ENCODE measurements at places on chromosomes 6 and 20. TPM values are rescaled to one million over a fixed set of nuclear protein-coding genes. Genes with fewer than 3 reads are reported as not detected.

GRCh38 chr6:147909640-147910039 is 401.1 kb downstream of the SAMD5 start:
- no peak for DNase-seq

DNA sequence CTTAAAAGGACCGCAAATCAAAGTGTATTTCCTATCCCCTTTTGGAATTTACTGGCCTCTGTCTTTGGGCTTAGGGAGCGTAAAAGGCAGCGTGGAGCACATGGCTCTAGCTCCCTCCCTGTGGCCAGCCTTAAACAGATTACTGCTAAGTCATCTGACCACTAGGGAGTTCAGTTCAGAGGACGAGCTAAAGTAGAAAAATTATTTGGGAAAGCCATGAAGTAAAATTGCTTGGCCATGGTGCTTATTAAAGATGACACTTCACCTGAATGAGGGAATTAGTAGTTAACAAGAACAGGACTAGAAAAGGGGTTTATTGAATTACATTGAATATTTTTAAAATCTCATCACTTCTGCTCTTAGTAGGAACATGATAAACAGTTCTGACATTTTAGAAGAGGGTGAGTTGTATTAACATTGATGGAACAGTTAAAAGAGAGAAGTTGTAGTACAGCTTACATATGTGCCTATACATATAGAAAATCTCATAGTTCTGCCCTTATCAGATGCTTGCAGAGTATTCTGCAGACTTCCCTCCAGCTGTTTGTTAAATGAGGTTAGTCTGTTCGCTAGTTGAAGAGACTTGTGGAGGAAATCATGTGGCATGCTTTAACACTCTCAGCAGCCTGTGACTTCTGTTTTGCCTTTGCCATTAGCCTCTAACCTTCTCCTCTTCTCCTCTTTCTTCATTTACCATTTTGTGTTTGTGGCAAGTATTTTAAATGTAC is 31.2 kb upstream of the MAPK13 start:
- no peak for DNase-seq

- DNase-seq, result no peak
Observed at GRCh38 chr6:72724545-72724944, 102.7 kb downstream of the KCNQ5 start.

GRCh38 chr6:150333585-150333941 is 35.2 kb upstream of the IYD start:
- DNase-seq, result no peak

DNA sequence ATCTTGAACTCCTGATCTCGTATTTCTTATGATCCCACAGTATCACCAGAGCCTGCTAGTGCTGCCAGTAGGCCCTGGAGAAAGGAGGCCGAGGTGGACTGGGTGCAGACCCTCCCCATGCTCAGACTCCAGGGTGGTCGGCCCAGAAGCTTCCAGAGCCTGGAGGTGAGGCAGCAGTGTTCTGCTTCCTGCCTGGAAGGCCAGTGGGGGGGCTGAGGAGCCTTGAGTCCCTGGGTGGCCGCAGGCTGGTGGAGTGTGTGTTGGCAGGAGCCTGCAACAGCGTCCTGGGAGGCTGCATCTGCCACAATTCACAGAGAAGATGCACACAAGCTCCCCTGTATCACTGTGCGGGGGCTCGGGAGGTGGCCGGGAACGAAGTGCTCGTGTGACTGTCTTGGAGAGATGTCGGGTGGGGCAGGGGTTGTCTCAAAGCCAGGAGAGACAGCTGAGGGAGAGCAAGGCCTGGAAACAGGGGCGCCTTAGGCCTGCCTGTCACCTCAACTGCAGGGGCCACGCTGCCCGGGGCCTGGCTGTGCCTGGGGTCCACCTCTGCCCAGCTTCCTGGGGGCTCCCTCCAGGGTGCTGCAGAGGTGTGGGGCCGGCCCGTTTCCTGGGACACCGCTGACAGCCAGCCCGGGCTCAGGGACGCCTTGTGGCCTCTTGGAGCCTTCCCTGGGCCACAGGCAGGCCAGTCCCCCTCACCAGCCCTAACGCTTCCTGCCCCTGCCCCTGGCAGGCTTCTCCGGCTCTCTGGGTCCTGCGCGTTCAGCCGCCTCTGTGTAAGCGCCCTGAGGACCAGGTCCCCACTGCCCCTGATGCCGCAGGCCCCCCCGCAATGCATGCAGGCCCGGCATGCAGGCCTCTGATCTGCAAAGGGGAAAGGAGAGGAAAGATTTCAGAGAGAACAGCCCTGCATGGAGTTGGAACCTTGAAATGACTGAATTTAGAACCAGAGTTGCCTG is 24.2 kb upstream of the MAS1 start:
- no peak for DNase-seq

DNA sequence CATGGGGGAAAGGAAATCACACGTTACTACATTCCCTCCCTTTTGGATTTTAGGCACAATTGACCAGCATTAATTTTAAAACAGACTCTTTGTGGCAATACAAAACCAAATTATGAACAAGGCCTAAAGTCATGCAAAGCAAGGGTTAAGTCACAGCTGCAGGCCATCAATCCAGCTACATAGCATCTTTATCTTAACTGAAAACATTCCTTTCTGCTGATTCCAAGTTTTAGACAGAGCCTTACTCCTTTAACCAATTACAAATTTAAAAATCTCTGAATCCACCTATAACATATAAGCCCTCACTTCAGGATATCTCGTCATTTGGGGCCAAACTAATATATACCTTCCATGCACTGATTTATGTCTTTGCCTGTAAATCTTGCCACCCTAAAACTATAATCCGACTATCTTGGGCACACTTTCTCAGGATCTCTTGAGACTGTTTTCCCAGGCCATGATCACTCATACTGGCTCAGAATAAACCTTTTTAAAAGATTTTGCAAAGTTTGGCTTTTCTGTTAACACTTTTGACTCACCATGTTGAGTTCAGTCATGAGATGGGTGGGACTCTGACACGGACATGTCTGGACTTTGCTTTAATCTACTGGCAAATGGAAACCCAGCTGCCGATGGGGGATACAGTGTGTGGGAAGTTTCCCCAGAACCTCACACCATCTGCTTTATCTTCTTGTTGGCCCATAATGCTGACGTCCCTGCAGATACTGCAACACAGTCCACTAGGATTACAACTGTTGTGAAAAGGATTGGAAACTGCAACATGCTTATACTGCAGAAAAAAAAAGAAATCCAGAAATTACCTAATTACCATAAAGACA is 757.0 kb downstream of the PTPRT start:
- peak; percentile 77 for DNase-seq

DNA sequence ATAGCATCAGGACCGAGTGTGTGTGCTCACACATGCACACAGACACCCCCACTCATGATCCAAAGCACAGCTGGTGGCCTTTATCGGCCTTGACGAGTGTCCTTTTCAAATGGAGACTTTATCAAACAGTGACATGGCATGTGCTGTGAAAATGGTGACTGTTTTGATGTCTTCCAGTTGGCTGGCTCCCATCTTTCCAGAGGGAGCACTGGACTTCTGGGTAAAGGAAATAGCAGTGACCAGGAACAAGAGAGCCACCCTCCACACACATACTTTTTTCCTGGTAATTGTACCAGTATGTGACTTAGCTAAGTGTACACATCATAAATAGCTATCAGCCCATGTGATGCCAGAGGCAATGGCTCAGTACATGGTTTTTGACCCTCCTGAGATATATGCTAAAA is 52.7 kb downstream of the ZDHHC14 start:
- no peak for DNase-seq

DNA sequence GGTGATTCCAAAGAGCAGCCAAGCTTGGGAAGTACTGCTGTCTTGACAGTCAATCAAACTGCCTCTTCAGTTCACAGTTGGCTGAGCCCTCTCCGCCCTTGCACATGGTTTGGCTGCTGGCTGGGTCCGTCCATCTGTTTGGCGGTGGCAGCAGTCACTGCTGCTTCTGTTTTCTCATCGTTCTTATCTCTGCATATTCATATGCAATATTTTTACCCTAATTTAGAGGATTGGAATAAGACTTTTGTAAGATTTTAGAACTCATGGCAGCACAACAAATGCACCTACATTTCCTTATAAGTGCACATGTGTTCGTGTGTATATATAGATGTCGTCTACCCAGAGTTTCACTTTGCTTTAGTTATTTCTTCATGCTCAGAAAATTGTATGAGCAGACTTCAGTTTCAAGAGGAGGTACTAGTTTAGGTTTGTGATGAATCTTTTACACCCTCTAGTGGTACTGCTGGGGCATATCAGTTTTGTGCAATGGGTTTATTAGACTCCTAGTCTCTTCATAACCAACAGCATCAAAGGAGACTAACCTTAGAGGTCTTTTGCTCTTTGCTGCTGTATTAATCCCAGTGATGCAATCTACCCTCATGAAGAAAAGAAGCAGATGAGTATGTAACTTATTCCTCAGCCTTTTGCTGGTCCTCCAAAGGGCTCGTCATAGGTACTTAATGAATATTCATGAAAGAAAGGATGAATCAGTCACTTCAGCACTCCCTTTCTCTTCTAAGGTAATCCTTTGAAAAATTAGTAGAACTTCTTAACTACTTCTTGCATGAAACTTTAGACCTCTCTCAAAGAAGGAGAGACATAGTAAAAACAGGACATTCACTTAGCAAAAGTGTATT is 44.3 kb downstream of the KHDC1L start:
- no peak for DNase-seq

DNA sequence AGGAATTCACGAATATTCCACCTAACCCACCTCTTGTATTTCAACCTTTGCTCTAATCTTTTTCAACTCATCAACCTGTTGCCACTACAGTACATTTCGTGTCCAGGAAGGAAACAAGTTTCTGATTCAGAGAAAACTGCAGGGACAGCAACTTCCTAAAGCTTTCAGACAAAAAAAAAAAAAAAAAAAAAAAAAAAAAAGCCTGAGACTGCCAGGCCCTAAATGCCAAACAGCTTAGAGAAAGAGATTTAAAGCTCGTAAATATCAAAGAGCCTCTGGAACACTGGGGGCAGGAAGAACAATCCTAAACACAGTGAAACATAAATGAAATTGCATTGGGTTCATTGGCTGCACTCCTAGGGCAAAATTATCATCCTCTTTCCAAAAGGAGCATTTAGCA is 411.2 kb upstream of the SPTLC3 start:
- DNase-seq, result no peak

DNA sequence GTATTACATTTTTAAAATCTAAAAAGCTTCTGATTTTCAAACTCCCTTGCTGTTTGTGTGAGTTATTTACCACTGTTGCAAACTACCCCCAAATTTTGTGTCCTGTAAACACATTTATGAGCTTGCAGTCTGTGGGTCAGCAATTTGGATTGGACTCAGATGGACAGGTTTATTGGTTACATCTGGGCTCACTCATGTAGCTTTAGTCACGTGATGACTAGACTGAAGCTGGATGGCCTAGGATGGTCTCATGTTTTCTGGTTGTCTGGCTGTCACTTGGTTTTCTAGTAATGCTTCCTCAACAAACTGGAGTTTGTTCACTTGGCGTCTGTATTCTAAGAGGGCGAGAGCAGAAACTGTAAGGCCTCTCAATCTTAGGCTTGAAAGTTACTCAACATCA is 12.2 kb upstream of the C6orf58 start:
- DNase-seq, result no peak

DNA sequence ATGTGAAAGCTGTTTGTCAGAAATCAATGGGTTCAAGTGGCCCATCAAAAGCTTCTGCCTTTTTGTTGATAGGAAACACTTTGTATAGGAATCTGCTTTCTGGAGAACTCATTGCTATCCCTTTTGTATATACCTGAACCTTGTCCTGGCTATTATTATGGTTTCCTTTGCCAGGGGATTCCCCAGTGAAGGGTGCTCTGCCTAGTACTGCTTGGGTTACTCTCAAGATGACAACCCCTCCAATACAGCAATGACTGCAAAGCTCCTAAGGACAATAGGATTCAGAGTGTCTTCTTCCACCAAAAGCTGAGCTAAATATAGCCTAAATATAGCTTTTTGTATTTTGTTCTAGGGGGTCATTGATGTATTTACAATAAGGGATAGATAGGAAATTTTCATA is 54.0 kb upstream of the PTPRK start:
- DNase-seq, result no peak

GRCh38 chr6:148225871-148226270 is 116.8 kb upstream of the SASH1 start:
- no peak for DNase-seq

The PAX1 gene
- total RNA-seq, result not detected

The LY6G6F gene
- total RNA-seq, result not detected

The RUNX2 gene
- 0.85 TPM for total RNA-seq

The GHRH gene
- total RNA-seq, result 3.6 TPM

The RBBP9 gene
- total RNA-seq, result 9.1 TPM

Data from right atrium auricular region (tissue), 2 donors.